ENCODE measurements at places on chromosomes 11 and 22.

DNA sequence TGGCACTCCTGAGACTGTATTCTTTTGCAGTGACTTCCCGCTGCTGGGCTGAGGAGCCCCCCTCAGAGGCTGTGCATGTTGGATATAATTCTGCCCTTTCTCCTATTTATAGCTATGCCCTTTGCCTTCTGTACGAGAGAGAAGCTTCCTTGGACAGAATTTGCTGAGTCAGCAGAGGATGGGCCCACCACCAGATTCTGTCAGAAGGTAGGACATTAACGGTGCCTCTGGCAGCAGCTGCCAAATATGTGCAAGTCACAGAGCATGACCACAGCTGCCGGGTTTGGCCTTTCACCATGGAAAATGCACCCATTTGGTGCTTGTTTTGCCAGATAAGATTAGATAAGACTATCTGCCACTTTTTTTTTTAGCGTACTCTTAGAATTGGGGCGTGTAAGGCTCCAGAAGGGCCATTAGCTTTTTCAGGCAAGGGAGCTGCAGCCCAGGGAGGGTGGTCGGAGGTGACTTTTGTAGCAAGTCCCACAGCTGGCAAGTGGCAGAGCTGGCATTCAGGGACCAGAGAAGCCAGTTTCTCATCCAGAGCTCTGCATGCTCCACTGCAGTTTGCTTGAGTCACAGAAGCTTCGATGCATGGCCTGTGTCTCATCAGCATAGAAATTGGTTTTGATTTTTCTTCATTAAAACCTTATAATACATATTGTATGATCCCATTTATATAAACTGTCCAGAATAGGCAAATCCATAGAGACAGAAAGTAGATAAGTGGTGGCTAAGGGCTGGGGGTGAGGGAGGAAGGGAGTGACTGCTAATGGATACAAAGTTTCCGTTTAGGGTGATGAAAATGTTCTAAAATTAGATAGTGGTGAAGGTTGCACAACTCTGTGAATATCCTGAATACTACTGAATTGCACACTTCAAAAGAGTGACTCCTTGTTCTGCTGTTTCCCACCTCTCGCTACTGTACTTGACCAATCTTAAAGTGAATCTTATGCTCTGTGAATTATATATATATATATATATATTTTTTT lies 15.8 kb downstream of the UPB1 start:
- DNase-seq = no peak

- DNase-seq = no peak
Measured at GRCh38 chr22:29799217-29799680, 32.1 kb downstream of the UQCR10 start.

- DNase-seq = peak; percentile 34
Measured at GRCh38 chr11:8604078-8604723, 10.2 kb upstream of the STK33 start.

DNA sequence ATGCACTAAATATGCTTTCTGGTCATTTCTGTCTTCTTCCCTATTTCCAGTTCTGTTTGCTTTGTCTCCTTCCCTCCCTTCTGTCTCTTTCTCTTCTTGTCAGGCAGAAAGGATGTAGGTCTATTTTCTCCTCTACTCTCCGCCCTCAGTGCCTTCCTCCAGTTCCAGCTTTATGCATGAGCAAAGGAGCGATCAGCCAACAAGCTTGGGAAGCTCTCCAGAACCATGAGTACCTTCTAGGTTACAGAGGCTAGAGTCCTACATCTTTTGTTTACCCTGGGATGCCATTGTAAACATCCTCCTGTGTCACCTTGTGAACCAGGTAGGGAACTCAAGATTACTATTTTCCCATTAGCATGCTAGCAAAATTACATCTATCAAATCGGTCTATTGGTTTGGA lies 7.9 kb upstream of the SPON1 start:
- DNase-seq = no peak

DNA sequence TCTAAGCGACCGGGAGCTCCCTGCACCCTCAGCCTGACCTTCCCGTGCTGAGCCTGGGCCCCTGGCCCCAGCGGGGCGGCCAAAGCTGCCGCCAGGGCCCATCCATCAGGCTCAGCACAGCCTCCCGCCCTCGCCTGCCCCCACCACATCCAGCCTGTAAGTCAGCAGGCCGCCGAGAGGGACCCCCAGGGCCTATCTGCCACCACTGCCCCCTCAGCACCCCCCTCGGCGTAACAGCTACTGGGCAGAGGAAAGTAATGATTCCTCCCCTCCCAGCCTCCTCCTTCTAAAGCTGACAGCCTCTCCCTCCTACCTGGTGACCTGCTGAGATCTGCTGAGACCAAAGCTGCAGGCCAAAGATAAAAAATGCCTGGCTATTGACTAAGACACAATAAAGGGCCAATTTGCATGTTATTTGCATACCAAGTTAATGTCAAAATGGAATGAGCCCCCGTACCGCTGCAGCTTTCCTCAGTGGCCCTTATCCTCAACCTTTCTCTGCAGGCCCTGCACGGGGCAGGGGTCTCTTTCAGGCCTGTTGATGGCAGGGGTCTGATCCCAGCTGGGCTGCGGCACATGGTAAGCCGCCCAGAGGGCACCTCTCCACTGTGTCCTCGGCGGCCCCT lies 51.6 kb downstream of the RPUSD4 start:
- no peak for DNase-seq

- no peak for DNase-seq
Measured at GRCh38 chr22:39314251-39314971, 5.0 kb downstream of the RPL3 start.

- DNase-seq = no peak
Measured at GRCh38 chr11:45097721-45098493, 48.5 kb upstream of the PRDM11 start.

DNA sequence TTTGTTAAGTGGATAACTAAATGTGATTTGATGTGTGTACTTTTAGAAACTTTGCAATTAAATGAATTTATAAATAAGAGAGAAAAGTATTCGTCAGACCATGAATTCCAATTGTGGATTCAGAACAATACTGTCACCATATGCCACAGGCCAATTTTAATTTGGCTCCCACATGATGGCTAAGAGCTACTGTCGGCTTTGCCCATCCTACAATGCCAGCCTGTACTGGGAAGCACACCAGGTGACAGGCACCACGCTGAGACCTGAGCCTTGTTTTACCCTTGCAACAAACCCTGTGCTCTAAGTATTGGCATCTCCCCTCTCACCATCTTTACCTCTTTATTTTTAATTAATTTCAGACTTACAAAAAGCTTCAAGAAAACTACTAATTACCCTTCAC lies 14.0 kb downstream of the RAB30 start:
- no peak for DNase-seq

- no peak for DNase-seq
Measured at GRCh38 chr11:111472228-111472627, 40.0 kb downstream of the BTG4 start.

GRCh38 chr11:76074148-76075095 lies 131.9 kb downstream of the WNT11 start:
- DNase-seq = no peak

DNA sequence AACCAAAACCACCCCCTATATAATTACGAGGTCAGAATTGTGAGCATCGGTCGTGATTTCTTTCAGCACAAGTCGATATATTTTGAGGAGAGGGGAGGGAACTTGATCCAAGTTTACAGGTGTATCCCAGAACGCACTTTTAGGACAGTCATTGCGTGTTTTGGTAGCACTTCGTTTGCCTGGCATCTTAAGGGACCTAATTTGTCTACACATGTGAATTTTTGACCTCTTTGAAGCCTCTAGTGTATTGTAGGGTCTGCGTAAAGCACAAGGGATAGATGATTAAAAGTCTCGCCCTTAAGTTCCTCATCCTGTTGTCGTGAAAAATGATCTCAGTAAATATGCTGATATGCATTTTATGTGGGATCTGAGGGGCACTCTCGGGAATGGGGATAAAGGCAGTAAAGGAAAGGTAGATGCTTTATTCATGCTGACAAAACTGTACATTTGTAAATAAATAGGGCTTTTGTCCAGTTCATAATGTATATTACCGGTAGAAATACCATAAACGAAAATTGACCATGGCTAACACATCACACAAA lies 632 bp upstream of the CCDC34 start:
- DNase-seq = no peak

GRCh38 chr11:124800226-124800929 lies at the start of gene MSANTD2:
Gene MSANTD2 (minus strand): TSS chr11:124800406. CDS start chr11:124800380, 26 bp downstream.
- peak; percentile 78 for DNase-seq

DNA sequence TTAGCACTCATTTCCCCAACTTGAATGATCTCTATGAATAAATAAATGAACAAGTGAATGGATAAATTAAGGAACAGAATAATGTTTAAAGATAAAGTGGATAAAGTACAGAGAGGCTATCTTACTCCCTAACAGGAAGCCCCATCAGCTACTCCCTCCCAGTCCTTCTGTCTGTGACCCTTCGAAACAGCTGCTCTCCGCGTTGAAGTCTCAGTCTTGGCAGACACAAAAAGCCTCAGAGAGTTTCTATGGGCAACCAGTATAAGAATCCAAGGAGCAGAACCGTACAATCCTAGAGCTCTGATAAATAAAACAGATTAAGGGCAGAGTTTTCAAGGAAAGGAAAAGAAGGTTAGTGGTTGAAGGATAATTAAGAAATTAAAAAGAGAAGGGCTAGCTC lies 35.0 kb downstream of the GUCY1A2 start:
- DNase-seq = no peak

GRCh38 chr11:64000026-64000739 lies 13.9 kb downstream of the OTUB1 start:
- DNase-seq = peak; percentile 69

- DNase-seq = no peak
Measured at GRCh38 chr11:87909178-87909577, 266.1 kb downstream of the RAB38 start.

DNA sequence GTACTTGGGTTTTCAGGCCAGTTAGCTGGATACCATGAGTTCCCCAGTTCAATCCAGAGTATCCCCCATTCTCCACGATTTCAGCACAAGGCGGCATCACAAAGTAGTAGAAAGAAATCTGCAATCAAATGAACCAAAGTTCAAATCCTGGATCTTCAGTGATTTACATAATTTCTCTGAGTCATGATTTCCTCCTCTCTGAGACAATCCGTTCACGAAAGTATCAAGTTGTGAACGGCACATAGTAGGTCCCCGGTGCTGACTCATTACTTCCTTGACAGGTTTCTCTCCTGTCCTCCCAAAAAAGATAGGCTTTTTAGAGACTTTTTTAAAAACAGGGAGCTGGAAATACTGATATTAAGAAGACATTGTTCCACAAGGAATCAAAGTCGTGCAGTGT lies 69.1 kb upstream of the AKIP1 start:
- peak; percentile 12 for DNase-seq

DNA sequence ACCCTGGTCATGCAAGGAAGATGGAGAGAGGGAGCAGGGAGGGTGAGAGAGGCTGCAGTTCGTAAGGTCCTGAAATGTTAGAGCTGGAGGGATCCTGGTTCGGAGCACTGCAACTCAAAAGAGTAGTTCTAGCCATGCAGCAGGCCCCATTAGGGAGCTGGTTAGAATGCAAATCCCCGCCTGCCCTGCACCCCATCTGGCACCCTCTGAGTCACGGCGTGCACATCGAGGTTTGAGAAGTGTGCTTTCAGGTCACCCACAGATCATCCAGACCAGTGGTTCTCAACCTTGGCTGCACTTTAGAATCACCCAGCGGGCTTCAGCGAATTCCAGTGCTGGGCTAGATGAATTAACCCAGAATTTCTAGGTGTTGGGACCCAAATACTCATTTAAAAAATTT lies 48.2 kb downstream of the ST3GAL4 start:
- DNase-seq = no peak

GRCh38 chr11:118889797-118890196 lies 6.1 kb downstream of the CXCR5 start:
- no peak for DNase-seq

DNA sequence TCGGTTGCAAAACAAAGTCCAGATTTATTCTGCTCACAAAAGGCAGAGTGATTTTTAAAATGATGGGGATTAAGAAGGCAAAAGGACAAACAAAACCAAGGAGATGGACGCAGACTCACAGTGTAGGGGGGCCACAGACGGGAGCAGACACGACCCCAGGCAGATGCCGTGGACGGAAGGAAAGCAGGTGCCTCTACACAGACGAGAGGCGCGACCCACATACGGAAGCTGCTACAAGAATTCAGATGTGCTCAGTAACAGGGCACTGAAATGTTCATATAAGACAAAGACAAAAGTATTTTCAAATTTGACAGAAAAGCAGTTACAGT lies 148.9 kb downstream of the BRD1 start:
- no peak for DNase-seq

DNA sequence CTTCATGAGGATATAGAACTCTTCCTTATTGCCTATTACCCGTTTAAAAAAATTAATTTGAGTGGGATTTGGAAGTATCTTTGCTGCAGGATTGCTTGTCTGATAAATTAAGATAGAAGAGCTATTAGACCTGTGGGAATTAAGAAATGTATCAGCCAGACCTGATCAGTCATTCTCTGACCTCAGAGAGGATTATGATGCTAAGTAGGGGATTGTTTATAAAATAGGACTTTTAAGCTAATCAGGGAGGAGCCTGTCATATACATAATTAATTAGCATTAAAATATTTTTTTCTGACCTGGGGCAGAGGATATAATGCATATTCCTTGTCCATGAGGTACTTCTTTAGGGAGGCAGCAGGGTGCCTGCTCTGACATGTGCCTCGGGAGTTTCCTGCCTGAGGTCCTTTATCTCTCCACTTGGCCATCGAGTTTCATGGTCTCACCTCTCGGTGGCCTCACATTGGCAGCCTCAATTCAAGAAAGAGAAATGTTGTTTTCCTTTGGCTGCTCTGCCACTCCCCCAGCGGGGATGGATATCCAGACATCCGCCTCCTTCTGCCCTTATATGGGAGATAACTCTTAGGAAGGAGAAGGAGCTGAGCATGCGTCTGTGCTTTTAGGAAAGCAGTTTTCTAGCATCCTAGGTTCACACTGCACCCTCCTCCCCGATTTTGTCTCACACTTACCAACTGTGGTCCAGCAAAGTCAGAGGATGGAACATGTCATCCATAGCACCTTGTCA lies 41.1 kb downstream of the DIXDC1 start:
- no peak for DNase-seq

GRCh38 chr22:41672780-41673509 lies 15.7 kb downstream of the SNU13 start:
- DNase-seq = no peak

DNA sequence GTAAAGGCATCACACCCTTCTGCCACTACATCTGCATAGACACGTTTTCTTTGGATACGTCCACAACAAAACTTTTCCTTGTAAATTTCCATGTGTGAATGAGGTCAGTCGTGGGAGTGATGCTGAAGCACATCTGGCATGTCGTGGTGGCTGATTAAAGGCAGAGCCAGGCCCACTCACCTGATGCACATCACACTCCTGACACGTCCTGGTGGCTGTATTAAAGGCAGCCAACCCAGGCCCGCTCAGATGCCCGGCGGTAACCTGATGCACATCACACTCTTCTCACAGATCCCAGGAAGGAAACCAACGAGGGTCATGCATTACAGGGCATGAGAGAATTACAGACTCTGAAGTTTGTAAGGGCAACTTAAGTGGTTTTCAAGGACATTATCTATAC lies 321.6 kb upstream of the B3GAT1 start:
- DNase-seq = no peak

Measured in activated CD4-positive, alpha-beta T cell treated with anti-CD3 and anti-CD28 coated beads, Interleukin-2, Interleukin-4, amounts not matched to agents 100 ng/mL and 50 ng/mL, durations not matched to agents 16 hours and 8 hours (primary cell).